Activated CD4-positive, alpha-beta T cell treated with anti-CD3 and anti-CD28 coated beads for 48 hours (primary cell): ENCODE measurements at places on chromosomes 13 and 19.

DNA sequence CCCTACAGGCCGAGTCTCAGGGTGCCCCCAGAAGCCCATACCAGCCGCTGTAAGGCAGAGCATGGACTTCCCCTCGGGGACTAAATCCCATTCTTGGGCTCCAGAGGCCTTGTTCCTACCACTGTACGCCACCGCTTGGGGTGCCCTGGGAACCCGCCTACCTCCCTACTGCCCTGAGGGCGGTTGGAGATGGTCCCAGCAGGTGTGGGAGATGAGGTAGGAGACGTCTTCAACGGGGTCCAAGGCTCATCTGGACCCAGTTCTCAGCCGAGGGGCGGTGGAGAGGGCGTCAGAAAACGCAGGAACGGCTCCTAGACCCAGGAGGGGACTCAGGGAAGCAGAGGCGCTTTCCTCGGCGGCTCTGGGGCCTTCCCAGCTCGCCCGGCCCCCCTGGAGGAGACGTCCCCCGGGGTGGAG lies 833 bp upstream of the ZIK1 start:
- no peak for DNase-seq

DNA sequence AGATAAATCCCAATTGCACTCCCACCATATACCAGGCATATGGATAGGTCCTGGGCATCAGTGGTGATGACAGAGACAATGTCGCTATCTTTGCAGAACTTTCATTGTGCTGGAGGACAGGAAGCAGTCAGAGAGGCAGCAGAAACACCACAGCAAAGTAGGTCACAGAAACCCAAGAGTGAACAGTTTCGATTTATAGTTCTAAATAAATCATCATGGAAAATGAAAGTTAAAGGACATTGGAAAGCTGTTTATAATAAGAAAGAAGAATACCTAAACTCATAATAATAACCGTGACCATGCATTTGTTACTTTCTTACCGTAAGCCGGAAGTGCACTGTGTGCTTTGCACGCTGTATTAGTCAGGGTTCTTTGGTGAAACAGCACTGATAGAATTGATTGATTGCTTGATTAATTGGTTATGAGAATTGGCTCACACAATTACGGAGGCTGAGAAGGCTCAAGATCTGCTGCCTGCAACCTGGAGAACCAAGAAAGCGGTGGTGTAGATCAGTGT lies 38.9 kb downstream of the ALOX5AP start:
- DNase-seq, result peak; percentile 26

- peak; percentile 56 for DNase-seq
These were observed 14.5 kb downstream of the SHISA2 start for GRCh38 chr13:26037302-26037701.

GRCh38 chr19:703651-704446 lies 4.9 kb upstream of the PALM start:
- DNase-seq, result peak; percentile 89

DNA sequence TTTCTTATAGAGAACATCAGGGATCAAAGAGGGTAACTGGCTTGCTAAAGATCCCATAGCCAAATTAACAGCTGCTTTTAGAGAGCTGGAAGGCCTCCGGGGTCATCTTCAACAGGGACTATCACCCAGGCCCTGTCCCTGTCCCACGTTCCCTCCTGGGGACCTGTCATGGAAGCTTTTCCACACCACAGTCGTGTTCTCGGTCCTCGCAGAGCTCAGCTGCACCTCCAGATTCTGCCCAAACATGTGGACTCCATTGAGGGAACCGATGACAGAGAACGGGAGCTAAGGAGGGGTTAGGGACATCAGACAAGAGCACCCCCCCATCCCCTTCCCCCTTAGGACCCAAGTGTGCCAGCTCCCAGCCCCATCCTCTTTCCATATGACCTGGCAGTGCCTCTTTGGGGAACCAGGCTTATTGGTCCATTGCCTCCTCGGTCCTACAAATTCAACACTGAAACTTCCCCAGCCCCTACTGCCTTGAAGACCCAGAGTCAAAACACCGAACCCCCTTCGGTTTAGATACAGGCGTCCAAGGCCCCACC lies 568 bp downstream of the FUZ start:
- no peak for DNase-seq
